ENCODE measurements at places on chromosomes 13 and 19.

DNA sequence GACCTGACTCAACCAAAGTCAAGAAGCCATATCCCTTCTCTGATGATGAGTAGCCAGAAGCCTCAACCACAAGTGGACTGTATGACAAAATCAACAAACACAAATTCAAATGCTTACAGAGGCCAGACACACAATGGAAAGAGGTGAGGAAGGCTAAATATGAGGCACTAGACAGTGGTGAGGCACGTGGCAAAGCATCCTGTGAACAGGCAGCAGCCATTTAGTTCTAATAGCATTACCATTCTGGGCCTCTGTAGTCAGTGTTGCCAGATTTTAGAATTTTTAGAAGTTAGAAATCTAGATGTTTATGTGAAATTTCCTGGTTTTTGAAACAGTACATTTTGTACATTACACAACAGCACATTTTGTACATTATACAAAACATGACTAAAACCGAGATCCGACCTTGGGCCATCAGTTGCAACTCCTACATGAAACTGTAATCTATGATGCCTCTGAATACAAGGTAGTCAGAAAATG is 403.3 kb downstream of the COG6 start:
- no peak for DNase-seq

DNA sequence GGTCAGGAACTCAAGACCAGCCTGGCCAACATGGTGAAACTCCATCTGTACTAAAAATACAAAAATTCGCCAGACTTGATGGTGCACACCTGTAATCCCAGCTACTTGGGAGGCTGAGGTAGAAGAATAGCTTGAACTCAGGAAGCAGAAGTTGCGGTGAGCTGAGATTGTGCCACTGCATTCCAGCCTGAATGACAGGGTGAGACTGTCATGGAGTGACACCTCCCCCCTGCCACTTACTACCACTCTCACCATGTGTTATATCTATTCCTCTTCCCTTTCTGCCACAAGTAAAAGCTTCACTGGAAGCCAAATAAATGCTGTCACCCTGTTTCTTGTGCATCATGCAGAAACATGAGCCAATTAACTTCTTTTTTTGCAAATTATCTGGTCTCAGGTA is 10.6 kb upstream of the CEACAM4 start:
- no peak for DNase-seq

DNA sequence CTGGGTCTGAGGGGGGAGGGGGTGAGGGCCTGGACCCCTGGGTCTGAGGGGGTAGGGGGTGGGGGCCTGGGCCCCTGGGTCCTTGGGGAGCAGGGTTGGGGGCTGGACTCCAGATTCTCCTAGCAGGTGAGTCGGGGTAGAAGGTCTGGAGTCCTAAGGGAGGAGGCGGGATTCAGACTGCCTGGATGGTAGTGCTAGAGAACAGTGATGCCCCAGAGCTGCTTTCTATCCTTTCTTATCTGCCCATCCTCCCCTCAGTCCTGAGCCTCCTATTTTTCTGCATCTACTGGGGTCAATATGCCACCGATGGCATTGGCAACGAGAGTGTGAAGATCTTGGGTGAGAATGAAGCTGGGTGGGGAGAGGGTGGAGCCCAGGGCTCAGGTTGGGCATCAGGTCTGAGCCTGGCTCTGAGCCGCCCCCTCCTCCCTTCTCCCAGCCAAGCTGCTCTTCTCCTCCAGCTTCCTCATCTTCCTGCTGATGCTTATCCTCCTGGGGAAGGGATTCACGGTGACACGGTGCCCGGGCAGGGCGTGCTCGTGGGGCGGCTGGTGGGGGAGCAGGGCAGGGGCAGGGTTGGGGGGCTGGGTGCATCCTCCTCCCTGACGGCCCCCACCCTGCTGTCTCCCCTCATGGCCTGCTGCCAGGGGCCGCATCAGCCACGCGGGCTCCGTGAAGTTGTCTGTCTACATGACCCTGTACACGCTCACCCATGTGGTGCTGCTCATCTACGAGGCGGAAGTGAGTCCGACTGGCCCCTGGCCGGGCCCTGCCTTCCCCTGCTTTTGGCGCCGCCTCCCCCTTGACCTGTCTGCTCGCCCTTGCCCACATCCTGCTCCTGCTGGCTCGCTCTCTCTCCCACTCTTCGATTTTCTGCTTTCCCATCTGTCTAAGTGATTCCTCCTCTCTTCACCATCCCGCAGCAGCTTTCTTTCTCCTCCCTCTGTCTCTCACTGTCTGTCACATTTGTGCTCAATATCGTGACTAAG is 3.4 kb downstream of the TMEM145 start:
- no peak for DNase-seq

DNA sequence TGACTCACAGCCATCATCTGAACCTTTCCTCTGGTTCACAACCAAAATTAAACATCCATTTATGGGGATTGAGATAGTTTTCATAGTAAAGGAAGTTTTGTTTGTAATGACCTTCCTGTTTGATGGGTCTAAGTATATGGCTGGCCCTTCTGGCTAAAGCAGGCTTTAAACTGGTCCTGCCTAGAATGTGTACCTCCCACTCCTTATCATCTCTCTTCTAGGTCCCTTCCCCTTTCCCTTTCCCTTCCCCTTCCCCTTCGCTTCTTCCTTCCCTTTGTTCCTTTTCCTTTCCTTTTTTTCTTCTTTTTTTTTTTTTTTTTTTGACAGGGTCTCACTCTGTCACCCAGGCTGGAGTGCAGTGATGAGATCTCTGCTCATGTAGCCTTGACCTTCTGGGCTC is 35.6 kb downstream of the BBC3 start:
- no peak for DNase-seq

DNA sequence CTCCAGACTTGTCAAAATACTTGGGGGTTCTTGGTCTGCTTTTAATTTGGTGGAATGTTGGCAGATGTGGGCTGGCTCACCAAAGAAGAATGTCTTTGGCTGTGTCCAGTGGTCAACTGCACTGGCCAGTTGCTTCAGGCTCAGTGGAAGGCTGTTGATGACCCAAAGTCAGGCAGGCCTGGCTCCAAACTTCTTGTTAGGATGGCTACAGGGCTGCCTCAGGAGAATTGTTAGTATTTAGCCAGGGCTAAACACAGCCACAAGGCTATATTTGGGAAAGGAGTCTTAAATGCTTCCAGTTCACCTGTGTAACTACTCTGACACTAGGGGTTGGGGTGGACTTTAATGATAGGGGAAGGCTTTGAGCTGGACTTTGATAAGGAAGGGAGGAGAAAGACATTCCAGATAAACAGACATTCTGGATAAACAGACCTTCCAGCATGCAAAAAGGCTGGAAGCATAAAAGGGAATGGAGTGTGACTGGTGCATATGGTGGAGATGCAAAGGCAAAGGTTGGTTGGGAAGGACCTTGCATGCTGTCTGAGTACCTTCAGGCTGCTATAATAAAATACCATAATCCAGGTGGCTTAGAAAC is 116.8 kb downstream of the FOXO1 start:
- no peak for DNase-seq

DNA sequence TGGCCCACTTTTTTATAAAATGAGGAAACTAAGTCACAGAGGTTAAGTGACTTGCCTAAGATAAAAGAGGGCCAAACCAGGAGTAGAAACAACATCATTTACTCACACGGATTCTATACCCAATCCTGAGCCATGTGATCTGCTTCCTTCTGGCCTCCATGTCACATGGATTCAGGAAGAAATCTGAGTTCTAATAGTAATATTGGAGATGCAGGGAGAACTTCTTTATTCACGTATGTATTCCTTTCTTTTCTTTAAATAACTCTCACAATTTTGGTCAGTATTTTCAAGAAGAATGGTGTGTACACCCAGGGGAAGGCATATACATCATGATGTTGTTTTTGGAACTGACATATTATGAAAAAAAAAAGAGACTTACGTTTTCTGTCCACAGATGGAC is 1.8 kb downstream of the POSTN start:
- no peak for DNase-seq

GRCh38 chr19:1364070-1364704 is 19.5 kb upstream of the NDUFS7 start:
- DNase-seq, result no peak

DNA sequence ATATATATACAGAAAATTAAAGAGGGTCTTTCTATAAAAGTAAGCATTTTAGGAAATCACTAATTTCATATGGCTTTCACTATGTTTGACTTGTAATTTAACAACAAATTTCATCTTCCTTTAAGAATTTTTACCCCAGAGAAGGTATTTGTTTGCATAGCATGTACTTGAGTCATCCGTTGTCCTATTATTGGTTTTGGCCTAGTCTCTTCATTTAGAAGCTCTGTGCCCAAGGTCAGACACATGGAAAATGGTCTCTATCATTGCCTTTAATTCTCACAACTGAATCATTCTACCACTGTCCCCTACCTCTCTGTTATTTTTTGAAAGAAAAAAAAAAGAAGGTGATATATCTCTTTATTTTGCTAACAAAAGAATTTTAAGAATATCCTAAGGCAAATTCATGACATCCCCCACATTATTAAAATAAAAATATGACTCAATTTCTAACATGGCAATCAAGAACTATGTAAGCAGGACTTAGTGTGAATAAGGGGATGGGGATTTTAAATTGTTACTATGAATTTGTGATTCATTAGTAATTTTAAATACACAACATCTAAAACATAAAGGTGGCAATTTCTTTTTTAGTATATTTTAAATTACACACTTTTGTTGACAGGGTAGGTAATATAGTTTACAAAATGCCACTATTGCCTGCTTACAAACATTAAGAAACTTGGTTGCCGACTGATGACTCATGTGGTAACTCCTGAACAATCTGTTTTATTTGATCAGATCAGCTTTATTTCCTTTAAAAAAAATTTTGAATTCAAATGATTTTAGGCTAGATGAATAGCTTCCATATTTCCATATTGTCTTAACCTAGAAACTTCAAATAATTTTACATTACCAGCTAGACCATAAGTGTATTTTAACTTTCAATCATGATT is 13.9 kb downstream of the SLITRK5 start:
- no peak for DNase-seq

GRCh38 chr13:51067210-51067701 is 43.8 kb downstream of the C13orf42 start:
- no peak for DNase-seq

GRCh38 chr13:43150369-43151207 is 127.2 kb downstream of the DNAJC15 start:
- no peak for DNase-seq

DNA sequence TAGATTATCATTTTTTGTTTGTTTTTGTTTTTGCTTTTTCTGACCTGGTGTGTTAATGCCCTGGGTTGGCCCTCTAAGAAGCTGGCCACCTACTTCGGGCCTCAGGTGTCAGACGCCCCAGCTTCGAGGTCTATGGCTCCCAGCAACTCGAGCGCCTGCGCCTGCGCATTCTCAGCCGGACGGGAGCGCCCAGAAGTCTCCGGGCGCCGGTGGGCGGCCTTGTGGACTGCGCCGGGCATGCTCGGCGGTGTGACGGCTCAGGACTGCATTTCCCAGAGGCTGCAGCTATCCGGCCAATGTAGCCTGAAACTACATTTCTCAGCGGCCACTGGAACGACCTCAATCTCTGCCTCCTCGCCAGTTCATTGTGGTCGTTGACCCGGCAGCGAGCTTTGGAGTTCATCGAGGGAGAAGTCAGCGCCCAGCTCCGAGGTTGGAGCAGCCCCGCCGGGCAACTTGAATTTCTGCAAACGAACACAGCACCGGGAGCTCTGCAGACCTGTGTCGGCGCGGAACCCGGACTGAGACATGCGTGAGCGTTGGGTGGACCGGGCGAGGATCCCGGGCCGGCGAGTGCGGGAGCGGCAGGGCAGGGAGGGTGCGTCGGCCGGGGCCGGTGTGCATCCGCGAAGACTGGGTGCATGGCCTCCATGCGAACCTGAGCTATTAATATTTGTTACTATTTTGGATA is at the start of gene ZNF30:
TSS of gene ZNF30 (plus strand) at position 219 of the 691 bp plus-strand sequence. CDS start 3,045 bp downstream, outside the sequence.
- DNase-seq, result peak; percentile 61

DNA sequence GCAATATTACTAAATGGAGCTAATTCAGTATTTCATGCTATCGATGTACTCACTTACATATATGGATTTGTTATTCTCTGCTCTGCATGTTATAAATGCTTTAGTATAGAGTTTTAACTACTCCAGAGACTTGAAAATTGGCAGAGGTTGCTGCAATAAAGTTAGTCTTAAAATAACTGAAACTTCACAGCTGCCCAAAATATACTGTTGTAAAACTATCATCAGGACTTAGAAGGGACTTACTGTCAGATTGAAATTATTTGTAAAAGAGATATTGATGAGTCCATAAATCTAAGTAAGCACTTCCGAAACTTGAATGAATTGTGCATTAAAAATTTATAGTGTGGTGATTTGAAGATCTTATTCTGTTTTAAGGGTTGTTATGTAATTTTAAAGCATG is 1178.2 kb upstream of the PCDH20 start:
- DNase-seq, result no peak

GRCh38 chr19:6069268-6069791 is 41.0 kb downstream of the RFX2 start:
- no peak for DNase-seq

GRCh38 chr13:40230833-40231266 is 435.6 kb downstream of the FOXO1 start:
- no peak for DNase-seq

- no peak for DNase-seq
These were observed 3.0 kb downstream of the RPL13A start for GRCh38 chr19:49490287-49491029.

- no peak for DNase-seq
These were observed 2.0 kb downstream of the ZNF431 start for GRCh38 chr19:21143854-21144253.

DNA sequence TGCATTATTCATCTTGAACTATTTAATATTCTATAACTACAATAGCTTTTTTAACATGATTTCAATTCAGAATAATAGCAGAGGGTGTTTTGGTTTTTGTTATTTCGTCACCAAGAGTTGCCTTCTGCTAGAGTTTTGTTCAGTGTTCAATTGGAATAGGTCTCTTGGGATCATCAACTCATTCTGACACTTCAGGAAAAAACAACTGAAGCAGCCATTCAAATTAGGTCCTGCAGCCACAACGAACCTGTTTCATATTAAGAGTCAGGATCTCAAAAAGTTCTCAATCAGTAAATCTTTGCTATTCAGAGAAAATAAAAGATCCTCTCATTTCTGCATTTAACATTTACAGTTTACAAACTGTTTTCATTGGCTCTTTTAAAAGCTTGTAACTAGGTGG is 2.4 kb upstream of the CHAMP1 start:
- DNase-seq, result no peak

- DNase-seq, result no peak
These were observed 34.4 kb downstream of the DNAJC15 start for GRCh38 chr13:43057653-43058317.

GRCh38 chr13:109691689-109692088 is 94.7 kb downstream of the IRS2 start:
- DNase-seq, result no peak

Data from stimulated activated CD4-positive, alpha-beta T cell treated with anti-CD3 and anti-CD28 coated beads, Interleukin-1b, Interleukin-23, amount 100 ng/mL, for 24 hours (primary cell).